ENCODE measurements at places on chromosomes 16 and 17.

DNA sequence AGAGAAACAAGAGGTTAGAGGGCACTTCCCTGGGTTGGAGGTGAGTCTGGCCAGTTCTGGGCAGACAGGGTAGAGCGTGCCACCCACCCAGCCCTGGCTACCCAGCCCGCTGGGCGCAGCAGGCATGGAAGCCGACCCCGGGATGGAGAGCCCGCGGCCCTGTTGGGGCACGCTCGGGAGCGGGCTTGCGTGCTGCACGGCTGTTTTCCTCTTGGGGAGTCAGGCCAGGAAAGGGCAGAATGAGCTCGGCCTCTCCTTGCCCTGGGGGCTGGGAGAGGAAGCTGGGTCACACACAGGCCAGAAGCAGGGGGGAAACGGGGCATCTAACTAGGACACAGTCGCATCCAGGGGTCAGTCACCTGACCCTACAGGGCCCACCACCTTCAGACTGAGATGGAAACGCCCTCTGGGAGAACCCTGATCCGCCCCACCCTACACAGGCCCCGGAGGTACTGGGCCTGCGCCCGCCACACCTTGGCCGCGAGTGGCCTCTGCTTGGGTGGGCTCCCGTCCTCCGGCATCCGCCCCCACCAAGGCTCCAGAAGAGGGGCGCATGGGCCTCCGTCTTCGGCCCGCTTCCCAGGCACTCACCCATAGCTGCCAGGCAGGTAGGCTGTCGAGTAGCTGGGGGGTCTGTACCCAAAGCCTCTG lies 1.2 kb downstream of the SOX15 start:
- DNase-seq, result no peak

DNA sequence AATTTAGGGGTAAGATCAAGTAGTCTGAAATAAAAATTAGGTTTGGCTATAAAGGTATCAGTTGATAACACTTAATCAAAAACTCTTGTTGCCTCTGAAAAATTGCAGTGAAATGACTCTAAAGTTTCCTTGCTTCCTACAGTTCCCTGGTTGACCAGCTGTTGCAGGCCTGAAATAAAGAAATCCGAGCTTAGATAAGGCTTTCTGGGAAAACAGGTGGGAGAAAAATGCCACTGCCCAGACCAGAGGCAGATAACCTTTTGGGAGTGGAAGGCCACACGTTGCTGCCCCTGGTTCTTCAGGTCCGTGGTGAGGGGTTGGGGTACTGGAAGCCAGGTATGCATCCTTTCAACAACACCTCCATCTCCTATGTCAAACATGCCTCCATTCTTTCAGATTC lies 111.3 kb downstream of the HS3ST3A1 start:
- DNase-seq, result no peak

GRCh38 chr16:83271970-83272575 lies 535.7 kb upstream of the HSBP1 start:
- no peak for DNase-seq

DNA sequence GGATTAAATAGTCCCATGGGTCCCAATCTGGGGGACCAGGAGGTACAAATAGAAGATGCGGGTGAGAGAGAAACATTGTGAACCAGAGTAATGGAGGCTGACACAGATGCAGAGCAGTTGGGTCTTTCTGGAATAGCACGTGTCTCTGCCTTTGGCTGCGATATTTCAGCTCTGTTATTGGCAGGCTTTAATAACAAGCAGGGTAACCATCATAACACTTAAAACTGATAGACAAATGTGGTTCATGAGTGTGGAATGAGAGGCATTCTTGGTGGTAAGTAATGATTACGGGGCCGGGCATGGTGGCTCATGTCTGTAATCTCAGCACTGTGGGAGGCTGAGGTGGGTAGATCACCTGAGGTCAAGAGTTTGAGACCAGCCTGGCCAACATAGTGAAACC lies 110.3 kb downstream of the SNX29 start:
- DNase-seq, result no peak

DNA sequence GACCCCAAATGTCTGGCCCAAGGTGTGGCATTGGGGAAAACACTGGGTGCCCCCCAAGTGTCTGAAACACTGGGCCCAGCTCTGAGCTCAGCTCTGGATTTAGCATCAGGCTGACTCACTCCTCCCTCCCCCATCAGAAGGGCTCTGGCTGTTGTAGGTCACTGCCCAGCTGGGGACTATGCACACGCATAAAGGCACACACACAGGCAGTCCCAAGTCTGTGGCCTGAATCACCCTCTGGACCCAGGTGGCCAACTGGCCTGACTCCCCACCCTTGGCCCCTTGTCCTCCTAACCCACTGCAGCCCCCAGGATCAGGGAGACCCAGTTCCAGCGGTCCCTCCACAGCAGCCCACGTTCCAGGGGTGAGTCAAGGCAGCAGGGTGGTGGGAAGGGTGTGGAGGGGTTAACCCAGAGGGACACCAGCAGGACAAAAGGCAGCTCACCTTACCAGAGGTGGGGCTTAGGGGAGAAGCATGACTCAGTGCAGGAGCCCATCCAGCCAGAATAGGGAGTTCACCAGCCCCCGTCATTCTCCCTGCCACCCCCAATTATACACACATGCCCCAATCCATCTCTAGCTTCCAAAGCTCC lies 47.0 kb downstream of the MYO18A start:
- DNase-seq, result no peak

- DNase-seq, result no peak
Observed at GRCh38 chr16:17555176-17555575, 84.4 kb upstream of the XYLT1 start.

GRCh38 chr17:7846063-7846735 lies 8.7 kb upstream of the TMEM88 start:
- no peak for DNase-seq

GRCh38 chr17:67018471-67019434 lies 25.6 kb upstream of the CACNG1 start:
- DNase-seq, result no peak

- DNase-seq, result no peak
Observed at GRCh38 chr17:48753794-48754499, 25.4 kb upstream of the HOXB13 start.

DNA sequence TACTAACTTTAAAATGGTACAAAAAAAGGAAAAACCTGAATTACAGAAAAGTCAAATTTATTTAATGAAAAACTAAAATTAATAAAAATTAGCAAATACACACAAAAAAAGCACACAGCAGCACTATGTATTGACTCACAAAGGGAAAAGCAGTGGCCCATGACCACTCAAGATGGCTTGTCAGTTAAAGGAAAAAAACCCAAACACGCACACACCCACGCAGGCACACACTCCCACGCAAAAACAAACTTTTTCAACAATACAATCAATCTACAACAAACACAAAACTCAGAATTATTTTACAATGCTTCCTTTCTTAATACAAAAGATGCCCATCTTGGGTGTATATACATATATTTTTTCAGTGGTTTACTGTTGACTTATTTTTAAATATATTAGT lies 24.2 kb downstream of the SIAH1 start:
- no peak for DNase-seq

DNA sequence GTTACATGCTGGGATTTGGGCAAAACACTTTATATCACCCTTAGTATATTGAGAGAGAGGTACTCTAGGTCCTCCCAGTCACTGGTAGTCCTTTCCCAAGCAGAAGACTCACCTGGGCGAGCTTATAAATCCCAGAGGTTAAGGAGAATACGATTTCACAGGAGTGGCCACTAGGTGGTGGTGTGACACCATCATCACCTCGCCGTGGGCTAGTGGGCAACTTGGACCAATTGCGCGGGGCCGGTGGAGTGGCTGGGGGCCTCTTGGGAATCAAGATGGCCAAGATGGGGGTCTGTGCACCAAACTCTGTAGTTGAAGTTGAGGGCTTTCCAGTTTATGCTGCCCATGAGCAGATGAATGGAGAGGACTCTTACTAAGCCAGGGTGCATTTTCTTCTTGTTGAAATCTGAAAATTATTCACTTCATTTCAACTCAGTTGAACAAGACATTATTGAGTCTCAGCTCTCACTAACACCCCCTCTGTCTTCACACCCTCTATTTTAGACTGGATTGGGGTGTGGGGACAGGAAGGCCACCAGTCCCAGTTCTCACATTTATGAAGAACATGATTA lies 38.2 kb upstream of the PIRT start:
- DNase-seq, result no peak

- DNase-seq, result no peak
Observed at GRCh38 chr17:42848093-42848492, 2.9 kb upstream of the AOC3 start.

DNA sequence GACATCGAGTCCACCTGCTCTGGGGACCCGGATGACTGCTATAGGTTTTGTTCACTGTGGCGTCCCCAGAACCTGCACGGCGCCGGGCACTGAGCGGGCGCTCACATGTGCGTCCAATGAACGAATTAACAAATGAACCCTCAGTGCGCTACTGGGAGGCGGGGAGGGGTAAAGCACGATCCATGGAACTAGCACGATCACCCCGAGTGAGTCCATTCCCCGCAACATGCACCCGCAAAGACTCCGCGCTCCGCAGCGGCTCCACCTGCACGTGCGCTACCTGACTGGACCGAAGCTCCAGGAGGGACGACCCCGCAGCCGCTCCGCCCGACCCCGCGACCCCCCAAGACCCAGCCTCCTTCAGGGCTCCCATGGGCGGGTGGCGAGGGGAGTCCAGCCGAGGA lies 491 bp downstream of the TRAP1 start:
- DNase-seq, result peak; percentile 28

DNA sequence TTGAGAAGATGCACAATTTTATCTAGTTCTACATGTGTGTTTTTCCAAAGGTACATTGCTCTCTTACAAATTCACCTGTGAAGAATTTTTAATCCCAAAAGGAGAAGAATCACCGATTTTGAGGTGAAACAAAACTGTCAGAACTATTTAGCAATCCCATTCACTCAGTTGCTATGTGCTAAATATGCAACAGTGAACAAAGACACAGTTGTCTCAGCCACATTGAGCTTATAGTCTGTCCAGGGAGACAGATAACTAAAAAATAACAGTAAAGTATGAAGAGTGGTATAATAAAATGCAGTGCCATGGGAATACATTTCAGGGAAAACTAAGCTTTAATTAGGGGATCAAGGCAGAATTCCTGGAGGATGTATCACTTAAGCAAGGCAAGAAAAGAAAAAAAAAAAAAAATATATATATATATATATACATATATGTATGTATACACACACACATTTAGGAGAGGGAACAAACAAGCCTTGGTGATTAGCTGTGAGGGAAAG lies 110.4 kb downstream of the SPAG9 start:
- DNase-seq, result no peak

Data from stimulated activated CD4-positive, alpha-beta T cell treated with anti-CD3 and anti-CD28 coated beads, Interleukin-4, amount 100 ng/mL, for 4 hours (primary cell).